ENCODE measurements at places on chromosomes 3 and 15.

DNA sequence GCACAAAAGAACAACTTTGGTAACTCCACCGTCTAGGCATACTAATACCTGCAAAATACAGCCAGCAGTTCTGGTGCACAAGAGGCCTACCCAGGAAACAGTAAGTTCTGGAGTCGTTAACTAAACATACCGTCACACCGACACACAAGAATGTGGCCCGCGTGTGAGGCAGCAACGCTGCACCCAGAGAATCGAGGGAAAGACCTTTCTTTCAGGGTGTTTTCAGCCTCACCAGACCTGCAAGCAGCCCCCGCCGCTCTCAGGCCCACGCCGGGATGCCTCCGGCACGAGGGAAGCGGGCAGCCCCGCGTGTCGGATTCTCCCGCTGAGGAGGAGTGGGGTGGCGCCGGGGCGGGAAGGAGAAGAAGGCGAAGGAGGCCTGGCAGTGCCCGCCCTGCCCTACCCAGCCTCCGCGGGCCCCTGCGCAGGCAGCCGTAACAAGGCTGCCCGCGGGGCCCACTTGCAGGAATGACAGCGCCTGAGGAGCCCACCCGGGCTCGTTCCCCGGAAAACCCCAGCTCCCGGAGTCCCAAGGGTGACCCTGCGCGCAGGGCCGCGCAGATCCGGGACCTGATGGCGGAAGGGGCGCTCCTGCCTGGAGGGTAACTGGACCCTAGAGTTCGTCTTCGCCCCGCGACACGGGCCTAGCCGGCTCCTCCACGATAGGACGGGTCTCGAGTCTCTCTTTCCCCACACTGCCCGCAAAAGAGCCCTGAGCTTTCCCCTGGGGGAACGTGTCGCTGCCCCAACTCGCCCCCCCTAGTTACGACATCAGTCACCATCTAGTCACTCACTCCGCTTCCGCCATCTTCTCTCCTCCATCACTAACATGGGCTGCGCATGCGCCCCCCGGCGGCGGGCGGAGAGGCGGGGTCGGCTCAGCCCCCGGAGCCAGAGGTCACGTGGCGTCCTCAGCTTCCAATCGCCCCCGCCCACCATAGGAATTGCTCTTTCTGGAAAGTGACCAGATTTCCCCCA, at the start of gene PHC3:
Gene PHC3 (minus strand): TSS at position 826 of the 978 bp plus-strand sequence. CDS start 18 bp downstream, at position 808.
- peak; percentile 90 for DNase-seq

- DNase-seq = no peak
These were observed 15.3 kb upstream of the TMEM115 start for GRCh38 chr3:50374363-50375257.

- peak; percentile 73 for DNase-seq
These were observed 4.5 kb downstream of the CFAP44 start for GRCh38 chr3:113436809-113437208.

DNA sequence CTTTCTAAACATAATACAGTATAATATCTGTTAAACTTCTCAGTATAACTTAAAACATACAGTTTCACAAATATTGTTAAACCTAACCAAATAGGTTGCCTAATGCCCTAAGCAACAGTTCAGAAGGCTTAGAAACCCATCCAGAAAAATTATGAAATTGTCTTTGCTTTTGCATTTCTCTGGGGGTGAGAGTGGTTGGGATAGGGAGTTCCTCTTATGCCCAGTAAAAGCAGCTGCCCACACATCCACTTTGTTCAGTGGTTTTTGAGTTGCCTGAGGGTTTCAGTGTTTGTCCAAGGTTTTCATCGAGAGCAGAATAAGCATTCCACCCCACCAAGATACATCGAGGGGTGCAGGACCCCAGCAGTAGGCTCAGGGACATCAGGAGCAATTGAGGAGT, 179.4 kb downstream of the CDIN1 start:
- DNase-seq = no peak

- DNase-seq = no peak
These were observed 81.9 kb downstream of the CHL1 start for GRCh38 chr3:278300-279064.

- no peak for DNase-seq
These were observed 29.5 kb downstream of the PRICKLE2 start for GRCh38 chr3:64195789-64196188.

- no peak for DNase-seq
These were observed 1.4 kb downstream of the DUT start for GRCh38 chr15:48332642-48333034.

GRCh38 chr3:124584552-124585391, 145.5 kb upstream of the UMPS start:
- DNase-seq = peak; percentile 53

DNA sequence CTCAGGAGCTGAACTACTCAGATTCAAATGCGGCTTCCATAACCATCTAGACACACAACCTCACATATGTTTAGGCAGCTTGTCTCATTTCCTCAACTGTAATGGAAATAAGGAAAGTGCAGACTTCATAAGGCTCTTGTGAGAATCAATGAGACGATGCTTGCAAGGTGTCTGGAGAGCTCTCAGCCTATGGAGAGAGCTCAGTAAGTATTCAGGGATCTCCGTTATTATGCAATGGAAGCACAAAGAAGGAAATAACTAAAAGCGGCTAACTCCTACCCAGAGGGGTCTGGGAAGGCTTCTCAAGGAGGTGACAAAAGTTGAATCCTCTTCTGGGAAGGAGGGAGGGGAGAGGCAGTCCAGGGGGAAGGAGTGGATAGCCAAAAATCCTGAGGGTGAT, 50.1 kb upstream of the LIPC start:
- DNase-seq = no peak

GRCh38 chr3:169297214-169297613, 366.3 kb downstream of the MECOM start:
- DNase-seq = no peak

GRCh38 chr3:105594219-105594618, 227.5 kb downstream of the ALCAM start:
- DNase-seq = peak; percentile 49

- DNase-seq = peak; percentile 80
These were observed 4.4 kb upstream of the IDH2 start for GRCh38 chr15:90106522-90107117.

- peak; percentile 81 for DNase-seq
These were observed 21.8 kb upstream of the CLDN16 start for GRCh38 chr3:190366133-190366532.

- DNase-seq = peak; percentile 86
These were observed 15.0 kb upstream of the ZBED2 start for GRCh38 chr3:111610189-111610588.

DNA sequence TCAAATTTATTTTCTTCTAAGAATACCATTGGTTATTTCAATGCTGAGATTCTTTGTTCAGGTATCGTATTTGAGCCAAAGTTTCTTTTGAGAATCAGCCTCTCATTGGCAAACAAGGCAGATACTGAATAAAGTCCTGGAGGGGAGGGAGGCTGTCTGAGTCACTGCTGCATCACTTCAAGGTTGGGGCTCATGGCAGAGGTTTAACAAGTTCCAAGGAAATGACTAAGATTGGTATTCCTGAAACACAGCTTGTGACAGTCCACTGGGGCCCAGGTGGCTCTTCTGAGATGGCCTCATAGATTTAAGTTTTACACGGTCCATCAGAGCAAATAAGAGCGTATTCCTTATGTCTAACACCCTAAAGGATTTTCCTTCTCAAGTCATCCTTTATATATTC, 213.8 kb upstream of the STAC start:
- DNase-seq = peak; percentile 97

GRCh38 chr3:165210132-165210531, 13.9 kb upstream of the SLITRK3 start:
- DNase-seq = no peak

DNA sequence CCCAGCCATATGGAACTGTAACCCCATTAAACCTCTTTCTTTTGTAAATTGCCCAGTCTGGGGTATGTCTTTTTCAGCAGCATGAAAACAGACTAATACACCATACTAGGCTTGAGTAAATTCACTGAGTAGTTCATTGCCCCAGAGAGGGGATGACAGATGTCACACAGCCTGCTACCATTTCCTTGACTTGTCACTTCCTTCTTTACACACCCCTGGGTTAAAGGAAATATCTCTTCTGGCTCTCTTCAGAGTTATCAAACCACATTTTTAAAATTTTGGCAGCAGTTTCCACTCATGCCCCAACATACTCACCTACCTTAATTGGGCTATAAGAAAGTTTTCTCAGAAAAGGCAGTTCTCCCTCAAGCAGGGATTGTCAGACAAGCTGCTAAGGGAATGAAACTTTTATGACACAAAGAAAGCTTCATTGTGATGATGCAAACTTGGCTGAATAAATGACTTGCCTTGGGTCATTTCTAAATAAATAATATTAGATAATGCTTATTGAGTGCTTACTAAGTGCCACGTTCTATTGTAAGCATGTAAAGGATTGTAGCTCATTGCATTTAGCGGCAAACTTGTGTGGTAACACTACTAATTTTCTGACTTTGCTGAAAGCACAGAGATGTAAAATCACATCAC, 68.0 kb upstream of the RBMS3 start:
- DNase-seq = peak; percentile 53

- no peak for DNase-seq
These were observed 791.9 kb upstream of the ROBO1 start for GRCh38 chr3:80559701-80560100.

GRCh38 chr3:69803681-69804270, 64.5 kb downstream of the MITF start:
- no peak for DNase-seq

DNA sequence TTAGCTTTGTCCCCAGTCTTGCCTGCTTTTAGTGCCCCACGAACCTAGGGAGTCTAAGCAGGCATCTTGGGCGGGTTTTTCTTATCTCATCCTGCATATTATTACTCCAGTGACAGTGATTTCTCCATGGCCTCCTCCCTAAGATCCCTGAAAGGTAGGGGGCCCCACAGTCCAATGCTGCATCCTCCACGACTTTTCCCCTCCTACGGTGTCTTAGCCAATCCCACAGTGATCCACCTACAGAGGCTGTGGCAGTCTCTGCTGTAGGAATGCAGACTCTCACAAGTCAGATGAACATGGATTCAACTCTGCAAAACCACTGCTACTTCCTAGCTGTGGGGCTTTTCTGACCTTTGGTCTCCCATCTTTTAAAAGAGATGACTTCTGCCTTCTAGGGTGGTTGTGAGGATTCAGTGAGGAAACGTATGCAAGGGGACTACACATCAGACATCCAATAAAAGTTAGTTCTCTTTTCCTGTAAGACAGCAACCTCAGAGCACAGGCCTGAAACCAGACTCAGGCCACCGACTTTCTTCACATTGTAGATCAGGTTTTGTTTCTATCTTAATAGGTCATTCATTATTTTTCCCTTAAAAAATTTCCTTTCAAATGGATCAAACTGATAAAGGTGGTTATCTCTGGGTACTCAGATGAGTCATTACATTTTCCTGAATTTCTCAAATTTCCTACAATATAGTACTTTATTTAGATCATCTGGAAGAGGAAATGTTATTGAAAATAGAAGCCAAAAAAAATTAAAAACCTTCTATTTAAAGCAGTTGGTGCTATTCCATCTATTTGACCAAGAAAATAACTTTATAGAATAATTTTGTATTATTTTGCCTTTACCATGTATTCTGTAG, 23.2 kb downstream of the ILDR1 start:
- no peak for DNase-seq

DNA sequence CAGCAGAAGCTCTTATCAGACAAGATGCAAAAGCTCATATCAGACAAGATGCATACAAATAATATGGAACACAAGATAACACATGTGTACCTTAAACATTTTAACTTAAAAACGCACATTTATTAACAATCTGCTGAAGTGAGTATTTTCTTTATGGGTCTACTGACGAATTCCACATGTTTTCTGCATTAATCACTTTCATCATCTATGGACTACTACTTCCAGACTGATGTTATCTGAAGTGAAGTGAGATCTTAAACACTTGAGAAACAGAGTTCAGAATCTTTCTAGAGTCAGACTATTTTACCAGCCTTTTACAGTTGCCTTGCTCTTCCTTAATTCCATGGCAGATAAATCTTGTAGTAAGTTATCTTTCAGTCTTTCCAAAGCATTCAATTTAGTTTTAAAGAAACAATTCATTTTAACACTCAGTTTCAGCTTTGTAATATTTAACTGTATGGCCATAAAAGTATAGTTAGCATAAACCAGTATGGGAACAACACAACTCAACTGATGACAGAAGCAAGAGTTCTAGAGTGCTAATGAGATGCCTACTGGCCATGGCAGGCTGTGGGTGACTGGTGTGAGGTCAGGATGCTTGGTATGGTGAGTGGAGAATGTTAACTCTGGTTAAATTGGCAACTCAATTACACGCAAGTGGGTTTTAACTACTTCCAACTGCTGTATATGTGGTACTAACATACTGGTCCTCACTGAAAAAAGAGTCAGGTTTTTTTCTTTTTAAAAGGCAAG, 9.8 kb downstream of the CMTM6 start:
- DNase-seq = no peak

- DNase-seq = no peak
These were observed 2.9 kb upstream of the FYTTD1 start for GRCh38 chr3:197746801-197747237.

- no peak for DNase-seq
These were observed 27.7 kb downstream of the LAMP3 start for GRCh38 chr3:183134844-183135243.

GRCh38 chr3:111594205-111594604, 941 bp downstream of the ZBED2 start:
- DNase-seq = peak; percentile 89

DNA sequence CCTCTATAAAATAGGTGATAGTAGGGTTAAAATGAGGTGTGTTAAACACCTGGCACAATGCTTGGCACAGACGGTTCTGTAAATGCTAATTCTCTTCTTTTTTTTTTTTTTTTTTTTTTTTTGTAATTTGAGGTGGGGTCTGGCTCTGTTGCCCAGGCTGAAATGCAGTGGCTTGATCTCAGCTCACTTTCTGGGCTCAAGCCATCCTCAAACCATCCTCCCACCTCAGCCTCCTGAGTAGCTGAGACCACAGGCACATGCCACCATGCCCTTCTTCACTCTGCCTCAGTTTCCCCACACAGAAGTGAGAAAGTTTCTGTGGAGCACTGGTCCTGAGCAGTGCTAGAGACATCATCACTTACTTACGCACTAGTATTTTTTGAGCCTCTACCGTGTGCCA, 57.4 kb downstream of the SLC6A6 start:
- DNase-seq = no peak

DNA sequence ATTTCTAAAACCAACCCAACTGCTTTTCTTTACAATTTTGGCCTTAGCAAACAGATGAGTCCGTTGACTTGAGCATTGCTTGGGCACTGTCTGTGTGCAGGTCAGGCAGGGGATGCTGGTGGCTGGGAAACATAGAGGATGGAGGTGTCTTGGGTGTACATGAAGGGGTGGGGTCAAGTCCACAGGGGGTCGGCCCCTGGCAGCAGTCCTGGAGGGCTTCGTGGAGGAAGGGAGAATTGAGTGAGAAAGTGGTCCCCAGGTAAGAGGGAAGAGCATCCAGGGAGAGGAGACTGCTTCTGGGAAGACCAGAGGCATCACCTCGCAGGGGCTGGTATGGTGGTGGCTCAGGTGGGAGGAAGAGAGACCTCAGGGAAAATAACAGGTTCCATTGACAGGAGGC, 144.8 kb downstream of the TJP1 start:
- no peak for DNase-seq

DNA sequence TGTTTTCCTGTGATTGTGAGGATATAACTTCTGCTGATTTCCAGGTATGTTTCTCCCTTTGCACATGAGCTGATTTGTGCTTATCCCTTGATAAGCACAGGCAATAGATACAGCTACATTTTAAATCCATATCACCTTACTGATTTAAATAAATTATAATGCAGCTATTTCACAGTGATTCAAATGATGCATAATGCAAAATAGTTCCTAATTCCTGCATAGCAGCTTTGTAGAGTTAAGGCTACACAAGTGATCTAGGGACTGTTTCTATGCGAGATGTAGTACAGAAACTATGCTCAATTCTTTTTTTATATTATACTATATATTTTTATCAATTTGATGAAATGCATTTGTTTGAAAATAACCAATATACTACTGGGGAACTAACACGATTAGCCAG, 334.2 kb downstream of the LRTM1 start:
- no peak for DNase-seq

Measured in epithelial cell of esophagus (primary cell).